ENCODE measurements at places on chromosomes 3 and 15.

DNA sequence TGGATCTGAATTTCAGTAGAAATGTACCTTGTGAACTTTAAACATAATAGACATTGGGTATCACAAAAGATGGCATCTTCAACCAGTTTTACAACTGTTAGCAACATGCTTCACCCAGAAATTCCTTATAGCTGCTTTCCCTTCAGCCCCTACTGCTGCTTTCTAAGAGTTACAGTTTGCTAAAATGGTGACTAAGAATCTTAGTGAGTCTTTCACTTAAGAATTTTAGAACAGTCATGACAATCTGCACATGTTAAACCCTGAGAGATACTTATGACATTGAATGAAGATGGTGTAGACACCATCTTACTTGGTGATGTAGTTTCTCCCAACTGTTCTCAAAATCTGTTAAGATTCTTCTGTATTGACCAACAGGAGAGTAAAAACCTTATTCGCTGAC is 129.7 kb upstream of the UBE2E1 start:
- DNase-seq, result no peak

DNA sequence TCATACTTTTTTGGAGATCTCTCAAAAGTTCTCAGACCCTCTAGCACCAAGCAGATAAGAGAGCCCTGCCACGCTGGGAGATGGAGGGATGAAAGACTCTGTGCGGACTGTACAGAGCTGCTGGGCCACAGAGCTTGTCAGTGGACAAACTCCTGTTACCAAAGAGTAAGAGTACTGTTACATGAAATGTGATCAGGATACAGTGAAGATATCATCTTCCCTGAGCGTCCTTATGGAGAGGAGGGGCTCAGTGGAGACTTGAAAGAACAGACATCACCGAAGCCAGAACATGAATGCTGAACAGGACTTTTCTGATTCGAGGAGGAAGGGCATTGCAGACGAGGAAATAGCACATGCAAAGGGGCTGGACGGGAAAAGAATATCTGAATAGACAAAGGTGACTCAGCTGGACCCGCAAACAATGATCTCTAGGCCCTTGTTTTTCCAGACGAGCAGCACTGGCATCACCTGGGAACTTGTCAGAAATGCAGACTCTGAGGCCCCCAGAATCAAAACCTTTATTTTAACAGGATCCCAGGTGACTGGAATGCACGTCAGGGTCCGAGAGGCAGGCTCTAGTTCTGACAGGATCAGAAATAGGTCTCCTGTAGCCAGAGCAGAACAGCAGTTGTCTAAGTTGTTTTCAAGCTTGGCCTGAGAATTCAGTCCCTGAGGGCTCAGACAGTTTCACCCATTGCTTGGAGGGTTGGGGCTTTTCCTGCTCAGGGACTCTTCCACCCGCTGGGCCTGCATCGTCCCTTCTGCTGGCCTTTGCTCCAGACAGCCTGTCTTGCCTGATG is 277.9 kb downstream of the RPLP1 start:
- no peak for DNase-seq

DNA sequence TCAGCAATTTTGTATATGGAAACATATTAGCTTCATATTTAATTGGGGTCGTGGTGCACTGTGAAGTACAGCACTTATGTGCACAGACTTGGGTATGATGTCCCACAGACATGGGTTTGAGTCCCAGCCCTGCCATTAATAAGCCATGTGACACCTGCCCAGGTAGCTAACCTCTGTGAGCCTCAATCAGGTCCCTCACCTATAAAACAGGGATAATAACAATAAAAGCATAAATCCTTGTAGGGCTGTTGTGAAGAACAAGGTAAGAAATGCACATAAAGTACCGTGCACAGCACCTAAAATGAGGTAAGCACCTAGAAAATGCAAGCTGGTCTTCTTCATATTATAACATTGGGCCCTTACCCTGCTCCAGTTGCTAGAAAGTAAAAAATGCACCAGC is 173.5 kb upstream of the WNT5A start:
- no peak for DNase-seq

- no peak for DNase-seq
Observed at GRCh38 chr15:92809880-92810361, 90.2 kb upstream of the CHD2 start.

DNA sequence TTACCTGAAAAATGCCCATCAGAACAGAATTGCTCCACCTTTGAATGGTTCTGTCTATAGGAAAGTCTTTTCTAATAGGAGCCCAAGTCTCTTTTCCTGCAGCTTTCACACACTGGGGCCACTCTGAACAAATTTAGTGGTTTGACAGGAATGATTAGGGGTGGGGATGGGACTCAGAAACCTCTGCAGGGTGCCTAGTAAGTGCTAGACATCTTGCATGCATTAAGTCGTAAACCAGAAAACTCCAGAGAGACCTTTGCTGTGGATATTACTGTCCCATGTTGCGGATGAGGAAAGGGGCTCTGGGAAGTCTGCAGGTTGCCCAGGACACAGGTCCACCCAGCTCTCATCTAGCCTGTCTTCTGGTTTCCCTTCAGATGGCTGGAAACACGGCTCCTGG is 189.7 kb downstream of the OPA1 start:
- no peak for DNase-seq

DNA sequence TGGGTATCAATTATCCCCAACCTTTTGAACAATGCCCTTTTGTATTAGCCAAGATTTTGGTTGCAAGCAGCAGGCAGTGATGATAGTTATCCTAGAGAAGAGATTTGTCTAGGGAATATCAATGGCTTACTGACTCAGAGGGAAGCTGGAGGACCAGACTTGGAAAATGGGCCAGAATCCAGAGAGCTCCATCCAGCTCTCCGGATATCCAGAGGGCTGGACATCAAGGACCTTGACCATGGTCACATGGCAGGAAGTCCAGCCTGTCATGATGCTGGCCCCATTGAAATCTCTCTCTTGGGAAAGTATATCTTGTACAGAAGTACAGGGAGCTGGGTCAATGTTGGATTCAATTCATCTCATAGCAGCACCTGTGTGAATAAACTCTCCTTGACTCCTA is 148.5 kb upstream of the PDZRN3 start:
- no peak for DNase-seq

DNA sequence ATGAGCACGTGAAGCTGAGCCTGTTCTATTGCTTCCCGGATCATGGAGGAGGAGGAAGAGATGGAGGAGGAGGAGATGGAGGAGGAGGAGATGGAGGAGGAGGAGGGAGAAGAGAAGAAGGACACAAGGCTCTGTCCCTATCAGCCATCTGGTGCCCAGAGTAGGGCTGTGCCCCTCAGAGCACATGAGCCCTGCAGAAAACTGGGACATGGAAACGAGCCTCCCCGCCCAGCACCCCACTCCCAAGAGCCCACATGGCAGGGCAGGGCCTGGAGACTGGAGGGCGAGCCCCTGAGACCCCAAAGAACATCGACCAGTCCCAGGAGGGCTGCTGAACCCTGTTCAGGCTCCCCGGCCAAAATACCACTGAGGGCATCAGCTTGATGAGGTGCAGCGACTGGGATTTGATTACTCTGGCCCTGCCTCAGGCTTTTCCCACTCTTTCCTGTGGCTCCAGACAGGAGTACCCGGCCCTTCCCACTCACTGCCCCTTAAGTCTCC is 285.6 kb downstream of the UACA start:
- DNase-seq, result no peak

DNA sequence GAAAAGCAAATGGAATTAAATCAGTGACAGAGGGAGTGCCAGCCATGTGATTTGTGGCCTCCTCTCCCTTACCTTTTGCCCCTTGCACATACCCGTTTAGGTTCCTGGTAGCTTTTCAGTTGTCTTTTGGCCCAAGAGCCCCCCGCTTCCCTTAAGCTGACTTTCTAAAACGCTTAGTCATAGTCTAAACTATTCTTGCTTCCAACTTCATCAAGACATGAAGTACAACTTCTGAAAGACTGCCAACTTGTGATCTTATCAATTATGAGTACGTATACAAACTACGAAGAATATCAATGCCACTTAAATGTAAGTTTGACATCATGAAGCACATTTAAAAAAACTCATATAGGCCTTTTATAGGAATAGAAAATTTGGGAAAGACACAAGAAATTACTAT is 61.9 kb downstream of the EIF3J start:
- DNase-seq, result no peak

GRCh38 chr3:174098746-174099145 is 701.2 kb downstream of the NLGN1 start:
- no peak for DNase-seq

DNA sequence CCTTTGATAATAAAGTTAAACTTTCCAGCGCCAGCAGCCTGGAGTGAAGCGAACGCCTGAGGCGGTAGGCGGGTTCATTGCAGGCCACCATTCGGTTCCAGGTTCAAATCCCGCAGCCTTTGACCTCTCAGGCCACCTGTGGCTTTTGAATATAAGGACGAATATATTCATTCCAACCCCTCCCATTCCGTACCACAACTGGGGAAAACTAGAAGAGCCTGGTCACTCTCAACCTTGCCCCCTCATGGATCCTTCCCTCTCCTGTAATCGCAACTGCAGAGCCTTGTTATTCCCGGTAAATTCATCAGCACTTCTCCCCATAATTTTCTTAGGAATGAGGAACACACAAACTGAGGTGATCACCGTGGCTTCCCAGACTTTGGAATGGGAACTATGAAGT is 35.2 kb downstream of the ZIC4 start:
- no peak for DNase-seq

DNA sequence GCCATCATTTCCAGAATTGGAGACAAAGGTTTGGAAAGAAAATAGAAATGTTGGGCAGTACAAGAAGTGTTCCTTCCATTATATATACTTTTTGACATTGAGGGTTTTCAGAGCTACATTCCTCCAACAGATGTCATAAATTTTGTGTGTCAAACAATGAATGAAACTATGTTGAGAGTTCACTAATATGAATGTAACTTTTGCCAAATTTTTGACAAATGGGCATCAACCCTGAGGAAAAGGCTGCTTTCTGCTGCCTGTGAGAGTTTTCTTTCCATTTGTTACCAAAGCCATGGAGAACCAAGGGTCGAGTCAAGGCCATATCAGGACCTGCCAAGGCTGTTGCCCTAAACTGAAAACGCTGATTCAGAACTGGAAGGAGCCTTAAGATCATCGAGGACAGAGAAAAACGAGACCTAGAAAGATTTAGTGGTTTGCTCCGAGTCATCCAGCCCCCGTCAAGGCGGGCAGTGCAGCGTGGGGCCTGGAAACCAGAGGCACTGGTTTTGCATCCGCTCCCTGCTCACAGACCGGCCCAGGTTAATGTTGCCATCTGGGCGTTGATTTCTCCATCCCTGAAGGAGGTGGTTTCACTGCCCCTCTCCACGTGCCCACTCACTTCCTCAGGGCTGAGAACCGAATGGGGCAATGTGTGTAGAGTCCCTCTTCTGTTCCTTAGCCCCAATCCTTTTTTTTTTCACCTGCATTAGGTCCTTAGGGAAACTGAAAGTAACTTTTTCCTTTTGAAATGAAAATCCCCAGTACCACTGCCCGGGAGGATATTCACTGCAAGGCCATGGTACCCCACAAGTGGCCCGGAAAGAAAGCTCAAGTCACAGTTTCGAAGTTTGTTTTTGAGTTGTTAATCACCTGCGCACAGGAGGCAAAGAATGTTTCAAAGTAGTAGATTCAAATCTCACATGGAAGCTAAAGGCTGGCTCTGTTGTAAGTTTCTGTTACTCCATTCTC is 32.8 kb downstream of the TPM1 start:
- no peak for DNase-seq

DNA sequence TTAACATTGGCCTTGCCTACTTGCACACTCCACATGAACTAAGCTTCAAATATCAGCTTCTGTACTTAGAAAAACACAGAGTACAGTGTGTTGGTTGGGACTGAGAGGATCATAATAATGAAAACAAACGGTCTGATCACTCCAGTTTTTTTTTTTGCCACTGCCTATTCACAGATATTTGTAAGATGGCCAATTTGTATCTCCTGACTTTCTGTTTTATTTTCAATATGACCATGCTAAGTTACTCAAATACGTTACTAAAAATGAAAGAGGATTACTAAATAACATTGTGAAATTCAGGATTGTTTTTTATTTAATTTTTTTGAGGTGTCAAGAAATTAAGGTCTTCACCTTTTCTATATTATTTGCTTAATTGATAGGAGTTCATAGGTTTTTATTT is 595.1 kb downstream of the TUSC7 start:
- DNase-seq, result no peak

GRCh38 chr3:159200176-159200575 is 398.3 kb downstream of the MFSD1 start:
- DNase-seq, result no peak

DNA sequence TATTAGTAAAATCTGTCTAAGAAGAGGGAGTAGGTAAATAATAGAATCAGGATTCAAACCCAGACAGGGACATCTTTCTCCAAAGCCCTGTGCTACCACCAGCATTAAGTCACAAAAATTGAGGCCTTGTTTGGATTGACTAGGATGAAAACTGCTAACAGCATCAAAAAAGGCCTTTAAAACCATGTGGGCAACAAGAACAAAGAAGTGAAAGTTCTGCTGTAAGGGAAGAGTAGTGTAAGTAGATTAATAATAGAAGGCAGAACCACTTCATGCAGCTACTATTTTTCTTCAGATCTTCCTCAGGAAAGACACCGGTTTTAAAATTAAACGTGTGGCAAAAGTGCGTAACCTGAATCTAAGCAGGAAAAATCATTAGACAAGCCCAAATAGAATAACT is 15.3 kb upstream of the KBTBD12 start:
- no peak for DNase-seq

GRCh38 chr3:144409319-144409718 is 437.7 kb downstream of the DIPK2A start:
- DNase-seq, result no peak

GRCh38 chr3:133849346-133849745 is 43.7 kb downstream of the SRPRB start:
- no peak for DNase-seq

DNA sequence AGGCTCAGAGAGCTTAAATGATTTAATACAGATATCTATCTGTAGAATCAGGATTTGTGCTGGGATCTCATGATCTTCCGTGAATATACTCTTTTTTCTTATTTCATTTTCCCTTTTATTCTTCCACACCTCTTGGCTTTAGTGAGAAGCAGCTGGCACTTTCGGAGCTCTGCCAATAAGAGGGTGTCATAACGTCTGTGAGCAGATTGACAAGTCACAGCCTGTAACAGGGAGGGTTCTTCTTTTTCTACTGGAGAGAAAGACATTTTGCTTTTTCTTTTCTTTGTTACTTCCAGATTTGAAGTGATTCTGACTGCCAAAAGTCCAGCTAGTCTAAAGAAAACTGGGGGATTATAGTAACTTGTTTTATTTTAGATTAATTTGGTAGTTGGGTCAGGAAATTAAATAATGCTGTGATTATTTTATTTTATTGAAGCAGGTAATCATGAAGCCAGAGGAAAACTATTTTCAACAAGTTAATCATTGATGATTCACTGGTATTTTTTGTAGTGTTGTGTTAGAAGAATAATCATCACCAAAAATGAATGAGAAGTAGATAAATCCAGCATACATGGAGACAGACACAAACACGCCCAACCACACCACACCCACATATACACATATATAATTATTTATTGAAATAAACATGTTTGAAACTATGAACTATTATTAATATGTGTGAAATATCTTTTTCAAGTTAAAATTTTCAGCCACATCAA is 69.8 kb downstream of the TNFAIP8L3 start:
- DNase-seq, result no peak

DNA sequence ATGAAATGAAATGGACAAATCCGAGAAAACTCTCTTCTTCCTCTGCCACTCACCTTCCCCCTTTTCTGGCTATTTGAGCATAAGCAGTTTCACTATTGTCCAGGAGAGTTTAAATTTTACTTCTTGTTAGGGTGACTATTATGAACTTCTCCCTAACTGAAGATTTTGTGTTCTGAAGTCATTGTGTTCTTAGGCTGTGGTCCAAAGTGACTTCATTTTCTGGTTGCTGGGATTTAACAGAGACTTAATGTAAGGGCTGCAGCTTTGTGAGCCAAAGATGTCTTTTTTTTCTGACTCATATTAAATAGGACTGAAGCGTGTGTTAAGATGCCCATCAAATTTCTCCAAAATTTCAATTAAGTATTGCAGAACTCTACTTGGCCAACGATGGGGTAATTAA is 46.5 kb upstream of the FSTL1 start:
- DNase-seq, result no peak
